ENCODE measurements at places on chromosomes 1 and 21.

DNA sequence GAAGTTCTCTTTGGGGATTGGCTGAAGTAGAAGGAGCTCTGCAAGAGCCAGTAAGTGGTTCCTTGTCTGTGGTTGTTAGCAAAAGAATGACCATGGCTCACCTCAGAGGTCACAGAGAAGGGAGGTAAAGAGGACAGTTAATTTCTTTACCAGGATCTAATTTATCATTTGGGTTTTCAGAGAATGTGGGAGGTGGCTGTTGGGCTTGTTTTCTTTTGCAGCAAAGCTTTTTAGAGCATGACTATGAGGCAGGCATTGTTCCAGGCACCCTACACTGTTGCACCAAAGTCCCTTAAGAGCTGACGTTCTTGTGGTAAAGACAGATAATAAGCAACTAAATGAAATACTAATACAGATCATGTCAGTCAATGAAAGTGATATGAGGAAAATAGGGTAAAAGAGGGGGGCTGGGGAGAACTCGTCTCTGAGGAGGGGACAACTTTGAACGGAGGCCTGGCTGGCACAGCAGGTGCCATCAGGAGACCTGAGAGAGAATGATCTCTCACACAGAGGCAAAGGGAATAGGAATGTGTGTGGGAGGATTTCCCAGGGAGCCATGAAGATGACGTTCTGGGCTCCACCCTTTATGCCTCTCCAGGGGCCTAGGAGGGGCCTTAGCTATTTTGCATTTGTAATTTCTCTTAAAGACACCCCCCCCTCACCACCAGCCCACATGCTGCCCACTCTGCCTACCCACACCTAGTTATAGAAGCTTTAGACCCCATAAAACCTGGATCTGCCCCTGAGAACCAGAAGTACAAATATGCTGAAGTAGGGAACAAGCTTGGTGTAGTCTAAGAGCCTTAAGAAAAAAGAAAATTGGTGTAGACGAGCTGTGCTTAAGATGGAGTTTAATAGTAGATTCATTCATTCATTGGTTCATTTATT lies 177.5 kb downstream of the ROR1 start:
- peak; percentile 89 for DNase-seq

- no peak for DNase-seq
Observed at GRCh38 chr1:27884006-27884954, 11.9 kb downstream of the THEMIS2 start.

GRCh38 chr1:150068109-150068435 lies 496 bp downstream of the VPS45 start:
- no peak for DNase-seq

GRCh38 chr1:112981426-112981825 lies 25.4 kb upstream of the SLC16A1 start:
- DNase-seq: no peak

- no peak for DNase-seq
Observed at GRCh38 chr1:92587445-92587844, 100.7 kb upstream of the GFI1 start.
